Upper lobe of right lung (tissue), 1 donor: ENCODE measurements at places on chromosomes 1 and 21. TPM values are rescaled to one million over a fixed set of nuclear protein-coding genes. Genes with fewer than 3 reads are reported as not detected.

DNA sequence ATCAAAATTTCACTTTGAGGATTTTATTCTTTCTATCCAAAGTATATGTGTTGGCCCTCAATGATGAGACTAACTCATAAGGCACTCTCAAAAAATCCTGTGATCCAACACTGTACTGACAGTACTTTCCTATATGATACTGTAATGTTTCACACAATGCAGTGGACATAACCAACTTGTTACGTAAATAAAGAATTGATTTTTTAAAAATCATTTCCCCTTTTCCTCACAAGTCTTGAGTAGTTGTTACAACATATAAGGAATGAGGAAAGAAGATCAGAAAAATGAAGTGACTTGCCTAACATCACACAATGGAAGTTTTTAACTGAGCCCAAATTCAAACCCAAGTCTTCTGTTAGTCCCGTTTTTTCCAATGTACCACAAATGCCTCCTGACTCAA, 17.2 kb downstream of the PTP4A2 start:
- DNase-seq: no peak

Gene SEMA4A
- 30.7 TPM for total RNA-seq

DNA sequence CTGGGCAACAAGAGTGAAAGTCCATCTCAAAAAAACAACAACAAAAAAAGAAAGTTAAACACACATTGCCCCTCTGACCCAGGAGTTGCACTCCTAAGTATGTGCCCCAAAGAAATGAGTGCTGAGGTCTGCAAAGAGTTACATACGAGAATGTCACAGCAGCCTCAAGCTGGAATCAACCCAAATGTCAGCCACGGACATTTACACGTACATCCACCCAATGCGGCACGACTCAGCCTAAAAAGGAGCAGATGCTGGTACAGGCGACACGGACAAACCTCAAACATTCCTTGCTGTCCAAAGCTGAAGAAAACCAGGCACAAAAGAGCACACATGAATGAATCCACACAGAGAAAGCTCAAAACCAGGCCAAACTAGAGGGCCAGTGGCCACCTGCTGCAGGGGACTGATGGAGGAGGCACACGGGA, 46.8 kb upstream of the ECE1 start:
- DNase-seq: no peak

- DNase-seq: no peak
Measured at GRCh38 chr21:43944078-43944633, 68.0 kb upstream of the TRAPPC10 start.

Gene CELA2B
- not detected for total RNA-seq

DNA sequence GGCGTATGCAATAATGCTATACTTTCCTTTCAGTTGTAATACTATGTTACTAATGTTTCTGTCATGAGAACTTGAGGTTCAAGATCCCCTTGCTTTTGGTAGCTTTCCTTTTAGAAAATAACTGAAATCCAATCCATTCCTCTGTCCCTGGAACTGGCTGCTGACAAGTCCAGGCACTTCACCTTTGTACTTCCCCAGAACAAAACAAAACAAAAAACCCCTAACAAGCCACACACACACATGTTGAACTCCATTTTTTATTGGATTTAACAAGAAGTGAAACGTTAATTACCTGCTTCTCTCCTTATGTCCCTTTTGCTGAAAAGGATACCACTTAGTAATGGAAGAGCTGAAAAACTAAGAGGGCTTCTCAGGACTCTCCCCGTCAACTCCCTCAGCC, 26.1 kb upstream of the SDC3 start:
- no peak for DNase-seq

Gene DYNLT5
- 3.3 TPM for total RNA-seq

Gene CDA
- 8.8 TPM for total RNA-seq
